Effector CD4-positive, alpha-beta T cell (primary cell): ENCODE measurements at places on chromosomes 5 and 9.

- no peak for DNase-seq
Measured at GRCh38 chr5:145960166-145960565, 23.8 kb downstream of the SH3RF2 start.

DNA sequence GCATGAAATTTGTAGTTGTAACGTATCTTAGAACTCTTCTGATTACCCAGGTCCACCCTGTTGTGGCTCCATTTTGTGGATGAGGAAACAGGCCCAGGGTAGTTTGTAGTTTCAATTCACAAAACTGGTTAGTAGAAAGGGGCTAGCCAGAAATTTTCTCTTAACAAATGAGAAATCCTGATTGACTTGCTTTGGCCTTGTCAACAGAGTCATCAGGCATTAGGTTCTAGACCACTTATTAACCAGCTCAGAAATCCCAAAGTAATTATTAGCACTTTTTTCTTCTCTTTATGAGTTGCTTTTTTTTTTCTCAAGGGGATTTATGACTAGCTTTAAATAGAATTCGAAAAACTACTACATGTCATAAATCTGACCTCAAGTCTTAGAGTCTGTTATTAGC is 160.2 kb downstream of the SH3GL2 start:
- DNase-seq: no peak

DNA sequence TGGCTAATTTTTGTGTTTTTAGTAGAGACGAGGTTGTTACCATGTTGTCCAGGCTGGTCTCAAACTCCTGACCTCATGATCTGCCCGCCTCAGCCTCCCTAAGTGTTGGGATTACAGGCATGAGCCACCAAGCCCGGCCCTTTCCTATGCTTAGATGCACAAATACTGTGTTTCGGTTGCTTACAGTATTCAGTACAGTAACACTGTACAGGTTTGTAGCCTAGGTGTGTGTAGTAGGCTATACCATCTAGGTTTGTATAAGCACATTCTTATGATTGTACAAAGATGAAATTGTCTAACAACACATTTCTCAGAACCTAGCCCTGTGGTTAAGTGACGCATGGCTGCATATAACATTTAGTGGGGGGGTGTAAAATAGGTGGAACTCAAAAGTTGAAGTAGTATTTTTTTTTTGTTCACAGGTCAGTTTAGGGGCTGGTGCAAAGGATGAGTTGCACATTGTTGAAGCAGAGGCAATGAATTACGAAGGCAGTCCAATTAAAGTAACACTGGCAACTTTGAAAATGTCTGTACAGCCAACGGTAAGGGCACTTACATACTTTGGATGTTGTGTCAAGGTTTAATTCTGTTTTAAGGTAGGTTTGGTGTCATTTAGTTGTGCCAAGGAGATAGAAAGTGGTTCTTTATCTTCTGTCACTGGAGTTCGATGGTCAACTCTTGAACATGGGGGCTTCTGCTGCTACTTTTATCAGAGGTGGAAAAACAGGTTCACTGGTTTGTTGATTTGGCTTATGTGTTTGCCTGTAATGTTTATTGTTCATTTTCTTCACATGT is 3.4 kb downstream of the NPM1 start:
- DNase-seq: no peak

- DNase-seq: no peak
Measured at GRCh38 chr9:114499528-114499927, 5.7 kb downstream of the WHRN start.
